Stomach (tissue), 19 donors: ENCODE measurements at places on chromosomes 7 and 10. TPM values are rescaled to one million over a fixed set of nuclear protein-coding genes. Genes with fewer than 3 reads are reported as not detected.
A peak's percentile ranks its signal among the peaks of the same experiment; 100 is the strongest.

VAX1 gene
- not detected for total RNA-seq

ITGA8 gene
- total RNA-seq: 55.8 TPM

DNA sequence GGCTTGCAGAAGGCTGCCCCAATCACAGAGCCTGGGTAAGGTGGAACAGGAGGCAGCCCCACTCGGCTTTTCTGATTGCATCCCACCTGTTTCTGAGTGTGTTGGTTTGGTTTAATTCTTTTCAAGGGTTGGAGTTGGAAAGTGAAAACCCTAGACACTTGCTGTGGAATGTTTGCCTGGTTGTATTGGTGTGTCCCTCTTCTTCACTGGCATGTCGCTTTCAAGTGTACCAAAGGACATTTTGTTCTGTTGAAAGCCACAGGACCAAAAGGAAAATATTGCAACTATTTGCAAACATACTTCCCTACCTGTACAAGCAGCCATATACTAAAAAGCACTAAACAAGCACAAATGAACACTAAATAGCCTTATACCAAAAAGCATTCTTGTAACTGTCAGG, 60.5 kb downstream of the NHLRC2 start:
- H3K27me3 ChIP-seq: no peaks in the 10 kb centered on the region
- peaks cover 22% of the 10 kb centered on the region for H3K36me3 ChIP-seq
- H3K4me1 ChIP-seq: no peaks in the 10 kb centered on the region

DNA sequence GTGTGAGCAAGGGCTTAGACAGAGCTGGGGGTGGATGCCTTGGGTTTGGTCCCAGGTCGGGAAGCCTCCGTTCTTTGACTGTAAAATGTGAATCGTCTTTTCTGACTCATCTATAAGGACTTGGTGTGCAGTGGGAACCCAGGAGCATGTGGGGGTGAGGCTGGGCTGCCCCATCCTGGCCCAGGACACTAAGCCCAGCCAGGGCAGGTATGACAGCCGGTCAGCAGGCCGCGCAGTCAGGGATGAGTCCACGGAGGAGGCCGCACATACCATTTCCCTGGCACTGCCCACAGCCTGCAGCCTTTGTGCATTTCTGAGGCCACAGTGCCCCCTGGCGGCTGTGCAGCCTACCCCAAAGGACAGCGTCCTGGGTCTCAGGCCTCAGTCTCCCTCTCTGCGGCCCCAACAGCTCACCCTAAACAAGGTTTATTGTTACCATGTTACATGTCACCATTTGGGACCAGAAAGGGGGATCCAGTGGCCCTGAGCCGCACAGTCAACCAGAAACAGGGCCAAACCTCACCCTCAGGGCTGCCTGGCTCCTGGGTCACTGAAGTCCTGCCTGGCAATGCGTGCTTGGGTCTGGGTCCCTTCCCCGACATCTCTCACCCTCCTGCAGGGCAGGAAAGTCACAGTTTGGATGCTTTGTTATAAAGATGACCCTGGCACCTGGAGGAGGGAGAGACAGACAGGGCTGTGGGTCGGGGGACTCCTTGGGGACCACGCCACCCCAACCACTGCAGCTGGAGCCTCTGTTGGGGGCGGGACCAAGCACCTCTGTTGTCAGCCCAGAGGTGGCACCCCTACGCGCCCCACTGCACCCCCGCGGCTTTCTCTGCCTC, 14.4 kb upstream of the SH2B2 start:
- no peak overlapping the region for H3K27ac ChIP-seq
- peak; percentile 89 for DNase-seq
- no peaks in the 10 kb centered on the region for H3K4me1 ChIP-seq
- no peaks in the 10 kb centered on the region for H3K36me3 ChIP-seq
- H3K4me3 ChIP-seq: no peak overlapping the region

- H3K36me3 ChIP-seq: peaks cover 32% of the 10 kb centered on the region
- no peaks in the 10 kb centered on the region for H3K27me3 ChIP-seq
- H3K4me3 ChIP-seq: no peak overlapping the region
- DNase-seq: no peak
- no peak overlapping the region for H3K27ac ChIP-seq
Observed at GRCh38 chr7:44384586-44385433, 59.4 kb upstream of the CAMK2B start.

MGMT gene
- total RNA-seq: 25.2 TPM

EPHB6 gene
- 7.5 TPM for total RNA-seq

- no peak overlapping the region for H3K27ac ChIP-seq
- H3K27me3 ChIP-seq: no peaks in the 10 kb centered on the region
- H3K4me1 ChIP-seq: no peaks in the 10 kb centered on the region
- no peaks in the 10 kb centered on the region for H3K36me3 ChIP-seq
Observed at GRCh38 chr7:41065663-41066062, 637.2 kb downstream of the INHBA start.

MSS51 gene
- 0.87 TPM for total RNA-seq

- no peak overlapping the region for H3K4me3 ChIP-seq
- no peaks in the 10 kb centered on the region for H3K27me3 ChIP-seq
- H3K27ac ChIP-seq: no peak overlapping the region
- H3K36me3 ChIP-seq: peaks cover 14% of the 10 kb centered on the region
- DNase-seq: no peak
Observed at GRCh38 chr7:105157278-105157677, 143.3 kb downstream of the KMT2E start.

GRCh38 chr7:28195910-28196620, 15.5 kb upstream of the JAZF1 start:
- H3K4me1 ChIP-seq: no peaks in the 10 kb centered on the region
- H3K4me3 ChIP-seq: no peak overlapping the region
- DNase-seq: no peak
- H3K27ac ChIP-seq: no peak overlapping the region

- no peak overlapping the region for H3K27ac ChIP-seq
- no peak overlapping the region for H3K4me3 ChIP-seq
- no peaks in the 10 kb centered on the region for H3K4me1 ChIP-seq
- no peak for DNase-seq
- peaks cover 38% of the 10 kb centered on the region for H3K36me3 ChIP-seq
- H3K27me3 ChIP-seq: no peaks in the 10 kb centered on the region
Observed at GRCh38 chr10:132357286-132358058, 25.5 kb downstream of the LRRC27 start.

DNA sequence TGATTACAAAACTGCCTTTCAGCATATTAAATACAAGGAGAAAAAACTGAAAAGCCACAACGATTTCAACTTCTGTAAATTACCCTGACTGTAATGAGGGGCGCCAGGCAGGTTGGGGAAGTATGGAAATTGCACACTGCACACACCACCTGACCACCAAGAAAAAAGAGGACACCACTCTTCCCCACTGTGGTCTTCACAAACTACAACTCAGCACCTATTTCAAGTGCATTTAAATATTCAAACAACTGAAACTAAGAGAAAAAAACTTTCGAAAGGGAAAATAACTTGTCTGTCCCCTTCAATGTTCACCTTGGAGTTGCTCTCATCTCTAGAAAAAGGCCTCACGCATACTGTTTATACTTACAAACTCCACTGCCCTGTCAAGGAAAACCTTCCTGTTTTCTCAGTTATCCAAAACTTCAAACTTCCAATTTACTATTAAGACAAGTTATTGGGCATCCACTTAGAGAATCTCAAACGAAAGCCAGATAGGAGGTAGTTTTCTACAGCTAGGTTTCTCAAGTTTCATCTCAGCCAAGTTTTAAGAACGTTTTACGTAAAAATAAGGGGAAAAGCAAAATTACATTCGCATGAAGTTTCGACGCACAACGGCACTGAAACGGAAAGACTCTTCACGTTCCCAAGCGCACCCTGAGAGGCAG, 1.4 kb downstream of the LARP4B start:
- H3K27ac ChIP-seq: peak overlapping the region; percentile 95
- DNase-seq: no peak
- peak overlapping the region; percentile 86 for H3K4me3 ChIP-seq
- H3K27me3 ChIP-seq: no peaks in the 10 kb centered on the region

GRCh38 chr10:45809837-45810236, 37.5 kb downstream of the AGAP4 start:
- no peaks in the 10 kb centered on the region for H3K36me3 ChIP-seq
- DNase-seq: no peak
- no peaks in the 10 kb centered on the region for H3K27me3 ChIP-seq
- H3K4me3 ChIP-seq: no peak overlapping the region
- no peak overlapping the region for H3K27ac ChIP-seq

DNA sequence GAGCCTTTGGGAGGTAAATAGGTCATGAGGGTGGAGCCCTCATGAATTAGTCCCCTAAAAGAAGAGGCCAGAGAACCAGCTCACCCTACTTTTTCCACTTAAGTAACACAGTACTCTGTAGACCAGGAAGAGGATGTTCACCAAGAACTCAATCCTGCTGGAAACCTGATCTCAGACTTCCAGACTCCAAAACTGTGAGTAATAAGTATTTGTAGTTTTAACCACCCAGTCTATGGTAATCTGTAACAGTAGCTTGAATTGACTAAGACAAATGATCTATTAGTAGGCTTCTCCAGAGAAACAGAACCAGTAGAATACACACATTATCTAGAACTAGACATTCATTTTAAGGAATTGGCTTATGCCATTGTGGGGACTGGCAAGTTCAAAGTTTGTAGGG, 51.5 kb downstream of the ANKMY2 start:
- no peak overlapping the region for H3K4me3 ChIP-seq
- peak overlapping the region; percentile 53 for H3K27ac ChIP-seq
- DNase-seq: no peak
- no peaks in the 10 kb centered on the region for H3K27me3 ChIP-seq

DNA sequence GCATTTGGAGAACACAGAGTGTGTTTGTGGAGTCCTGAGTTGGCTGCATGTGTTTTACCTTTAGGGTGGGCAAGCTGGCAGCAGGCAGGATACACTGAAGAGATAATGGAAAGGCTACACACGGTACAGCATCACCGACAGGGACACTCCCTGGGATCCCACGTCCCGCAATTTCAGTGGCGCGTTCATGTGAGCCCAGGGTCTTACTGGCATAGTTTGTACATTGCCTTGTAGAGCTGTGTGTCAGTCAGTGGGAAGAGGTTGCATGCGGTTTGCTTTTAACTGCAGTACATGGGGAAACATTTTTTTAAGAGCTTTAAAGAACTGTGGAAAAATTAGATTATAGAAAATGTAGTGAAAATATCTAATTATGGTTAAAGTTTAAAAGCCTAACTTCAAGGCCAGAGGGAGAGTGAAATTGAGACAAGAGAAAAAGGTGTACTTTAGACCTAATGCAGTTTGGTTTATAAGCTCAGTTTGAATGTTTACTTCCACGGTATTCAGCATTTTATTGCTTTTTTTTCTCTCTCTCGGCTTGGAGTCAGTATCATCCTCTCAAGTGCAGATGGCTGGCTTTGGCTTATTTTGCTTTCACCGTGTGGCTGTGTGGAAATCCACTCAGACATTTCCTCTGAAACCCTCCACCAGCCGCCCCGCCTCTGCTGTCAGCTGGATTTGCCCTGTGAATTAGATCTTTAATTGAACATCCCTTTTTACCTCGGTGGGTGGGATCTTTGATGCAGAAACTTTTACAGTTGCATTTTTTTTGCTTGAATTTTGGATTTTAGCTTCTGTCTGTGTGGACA, 364.2 kb upstream of the COBL start:
- no peak for DNase-seq
- no peaks in the 10 kb centered on the region for H3K27me3 ChIP-seq
- no peaks in the 10 kb centered on the region for H3K36me3 ChIP-seq
- no peaks in the 10 kb centered on the region for H3K4me1 ChIP-seq
- no peak overlapping the region for H3K4me3 ChIP-seq

CAMK2B gene
- total RNA-seq: not detected

CTBP2 gene
- total RNA-seq: 64.7 TPM

DNA sequence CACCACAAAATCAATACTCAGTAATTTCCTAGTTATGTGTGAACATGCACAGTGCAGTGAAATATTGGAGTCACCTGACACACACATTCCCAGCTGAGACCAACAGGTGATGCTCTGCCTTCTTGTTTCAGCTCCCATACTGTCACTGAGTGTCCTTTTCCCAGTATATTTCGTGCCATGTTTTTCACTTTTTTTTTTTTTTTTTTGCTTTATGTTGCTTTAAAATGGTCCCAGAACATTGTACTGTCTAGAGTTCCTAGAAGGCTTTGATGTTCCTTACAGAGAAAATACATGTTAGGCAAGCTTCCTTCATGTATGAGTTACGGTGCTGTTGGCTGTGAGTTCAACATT, 45.6 kb downstream of the ELAPOR2 start:
- no peak for DNase-seq
- no peak overlapping the region for H3K27ac ChIP-seq
- no peaks in the 10 kb centered on the region for H3K36me3 ChIP-seq
- no peaks in the 10 kb centered on the region for H3K4me1 ChIP-seq

SPAG6 gene
- total RNA-seq: not detected

DNA sequence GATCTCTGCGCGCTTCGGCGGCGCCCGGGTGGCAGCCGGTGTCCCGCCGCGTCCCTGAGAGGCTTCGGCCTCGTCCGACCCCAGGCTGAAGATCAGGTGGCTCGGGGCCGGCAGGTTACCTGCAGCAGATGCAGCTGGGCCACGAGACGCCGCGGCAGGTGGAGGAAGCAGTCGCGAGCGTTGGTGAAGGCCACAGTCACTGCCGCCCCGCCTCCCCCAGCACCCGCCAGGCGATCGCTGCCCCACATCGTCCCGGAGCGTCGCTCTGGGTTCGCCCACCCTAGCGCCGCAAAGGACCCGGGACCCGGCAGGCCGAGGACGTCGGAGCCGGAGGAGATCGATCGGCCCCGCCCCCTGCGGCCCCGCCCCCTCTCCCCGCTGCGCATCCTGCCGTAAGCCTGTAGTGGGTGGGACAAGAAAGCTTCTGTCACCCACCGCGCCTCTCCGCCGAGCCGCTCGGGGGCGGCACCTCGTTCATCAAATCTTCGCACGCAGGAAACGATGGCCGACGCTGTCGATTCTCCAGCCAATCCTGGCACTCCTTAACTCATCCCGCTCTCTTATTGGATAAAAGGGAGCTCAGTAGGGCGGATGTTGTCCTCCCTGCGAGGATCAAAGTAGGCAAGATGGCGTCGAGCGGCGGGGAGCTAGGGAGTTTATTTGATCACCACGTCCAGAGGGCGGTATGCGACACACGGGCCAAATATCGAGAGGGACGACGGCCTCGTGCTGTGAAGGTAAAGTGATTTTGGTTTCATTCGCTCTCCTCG, at the start of the genes PEX1 and RBM48:
Gene PEX1, minus strand, starts transcription at position 333 of the 770 bp plus-strand sequence. Its CDS starts 85 bp downstream, at position 248.
Gene RBM48, plus strand, starts transcription at position 608 of the 770 bp plus-strand sequence. Its CDS starts 19 bp downstream, at position 627.
- peak within 1 kb of the TSS; percentile 86 for H3K27ac ChIP-seq
- peaks cover 35% of the 10 kb centered on the region for H3K36me3 ChIP-seq
- no peaks in the 10 kb centered on the region for H3K27me3 ChIP-seq
- peak within 1 kb of the TSS; percentile 87 for H3K4me3 ChIP-seq

- H3K4me3 ChIP-seq: no peak overlapping the region
- no peaks in the 10 kb centered on the region for H3K27me3 ChIP-seq
- no peaks in the 10 kb centered on the region for H3K4me1 ChIP-seq
- no peak overlapping the region for H3K27ac ChIP-seq
Observed at GRCh38 chr7:126780993-126781392, 471.7 kb downstream of the GRM8 start.

SCART1 gene
- total RNA-seq: 9.3 TPM

GRCh38 chr7:23558303-23558702, 26.5 kb upstream of the TRA2A start:
- no peak for DNase-seq
- H3K27ac ChIP-seq: no peak overlapping the region
- H3K36me3 ChIP-seq: no peaks in the 10 kb centered on the region
- no peaks in the 10 kb centered on the region for H3K4me1 ChIP-seq
- no peak overlapping the region for H3K4me3 ChIP-seq
- no peaks in the 10 kb centered on the region for H3K27me3 ChIP-seq

SSC4D gene
- 0.37 TPM for total RNA-seq

GRCh38 chr7:30313793-30314192, 29.4 kb downstream of the ZNRF2 start:
- H3K27me3 ChIP-seq: no peaks in the 10 kb centered on the region
- H3K27ac ChIP-seq: no peak overlapping the region
- no peak for DNase-seq
- H3K4me3 ChIP-seq: no peak overlapping the region

GRCh38 chr7:151744656-151745638, 132.0 kb downstream of the PRKAG2 start:
- no peaks in the 10 kb centered on the region for H3K36me3 ChIP-seq
- peak overlapping the region; percentile 49 for H3K27ac ChIP-seq
- H3K4me3 ChIP-seq: no peak overlapping the region
